Motor neuron (in vitro differentiated cells): ENCODE measurements at places on chromosomes 1 and 21. TPM values are rescaled to one million over a fixed set of nuclear protein-coding genes. Genes with fewer than 3 reads are reported as not detected.

Gene HNRNPU
- 276 and 291 TPM in 2 replicates for total RNA-seq

Gene CFHR3
- 0.52 TPM in 1 of 2 replicates, not detected in the other for total RNA-seq

Gene RBM11
- 5.8 and 6.8 TPM in 2 replicates for total RNA-seq

Gene LCE2A
- total RNA-seq = not detected in 2 replicates

Gene C1orf116
- total RNA-seq = 0.23 and 0.26 TPM in 2 replicates

Gene NR1I3
- total RNA-seq = 1.5 and 5.0 TPM in 2 replicates
